ENCODE measurements at places on chromosomes 6 and 20.

GRCh38 chr20:37475252-37475651 lies 45.8 kb upstream of the NNAT start:
- DNase-seq, result no peak

GRCh38 chr6:10582774-10583508 lies 61.8 kb downstream of the GCNT2 start:
- DNase-seq, result no peak

GRCh38 chr6:31979238-31979898 lies 2.5 kb upstream of the C4A start:
- DNase-seq, result no peak

DNA sequence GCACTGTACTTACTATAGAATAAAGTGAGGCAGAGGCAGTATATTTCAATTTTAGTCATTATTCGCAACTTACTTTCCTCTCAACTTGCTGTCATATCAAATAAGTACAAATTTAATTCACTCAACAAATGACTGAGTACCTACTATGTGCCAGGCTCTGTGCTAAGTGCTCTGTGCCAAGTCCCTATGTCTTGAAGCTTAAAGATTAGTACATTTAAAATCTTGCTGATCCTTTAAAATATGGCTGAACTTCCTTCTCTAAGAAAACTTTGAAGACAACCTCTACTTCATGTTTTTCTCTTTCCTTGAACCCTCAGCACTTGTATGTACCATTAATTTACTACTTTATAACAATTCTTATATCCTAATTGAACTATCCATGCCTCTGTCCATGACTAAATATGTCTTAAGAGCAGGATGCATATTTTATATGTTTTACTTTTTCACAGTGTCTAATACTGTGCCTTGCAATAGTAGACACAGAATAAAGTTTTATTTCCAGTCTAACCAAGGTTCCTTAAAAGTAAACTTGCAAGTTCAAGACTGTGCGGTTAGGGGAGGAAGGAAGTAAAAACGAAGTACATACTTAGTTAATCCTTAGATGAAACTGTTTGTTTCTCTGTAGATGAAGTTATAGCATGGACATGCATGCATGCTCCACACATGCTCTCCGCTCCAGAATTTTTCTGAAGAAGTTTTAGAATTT lies 10.0 kb upstream of the LATS1 start:
- DNase-seq, result peak; percentile 89

DNA sequence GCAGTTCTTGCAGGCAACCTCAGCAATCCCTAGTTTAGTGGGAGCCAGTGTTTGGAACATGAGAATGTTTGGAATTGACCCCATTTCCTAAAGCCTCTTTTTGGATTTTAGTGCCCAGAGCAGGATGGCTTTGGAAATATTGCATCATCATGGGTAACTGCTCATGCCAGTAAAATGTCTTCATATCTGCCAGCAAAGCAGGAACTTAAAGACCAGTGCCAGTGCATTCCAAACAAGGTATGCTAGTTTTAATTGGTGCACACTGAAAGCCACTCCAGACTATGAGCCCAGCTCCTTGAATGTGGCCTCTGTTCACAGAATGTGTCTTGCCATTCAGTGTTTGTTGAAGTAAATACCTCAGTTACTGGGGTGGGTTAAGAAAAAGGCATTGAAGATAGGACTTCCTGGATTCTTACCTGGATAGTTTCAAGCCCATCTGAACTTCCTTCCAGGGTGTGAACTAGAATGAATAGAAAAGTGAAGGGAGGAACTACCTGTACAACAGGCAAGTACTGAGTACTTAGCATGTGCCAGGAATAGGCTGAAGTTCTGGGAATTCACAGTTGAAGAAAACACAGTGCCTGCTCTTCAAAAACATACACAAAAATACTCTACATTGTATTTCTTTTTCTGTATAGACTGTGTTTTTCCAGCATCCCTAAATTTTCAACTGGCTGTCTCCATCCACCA lies 70.5 kb downstream of the COL19A1 start:
- no peak for DNase-seq

Data from Kasumi-1 (cell line).